ENCODE measurements at places on chromosomes 4 and X. TPM values are rescaled to one million over a fixed set of nuclear protein-coding genes. Genes with fewer than 3 reads are reported as not detected.

- DNase-seq, result no peak
Observed at GRCh38 chr4:74755486-74755885, 38.8 kb downstream of the BTC start.

GRCh38 chr4:7029212-7029611, 14.0 kb upstream of the TADA2B start:
- no peak for DNase-seq

DNA sequence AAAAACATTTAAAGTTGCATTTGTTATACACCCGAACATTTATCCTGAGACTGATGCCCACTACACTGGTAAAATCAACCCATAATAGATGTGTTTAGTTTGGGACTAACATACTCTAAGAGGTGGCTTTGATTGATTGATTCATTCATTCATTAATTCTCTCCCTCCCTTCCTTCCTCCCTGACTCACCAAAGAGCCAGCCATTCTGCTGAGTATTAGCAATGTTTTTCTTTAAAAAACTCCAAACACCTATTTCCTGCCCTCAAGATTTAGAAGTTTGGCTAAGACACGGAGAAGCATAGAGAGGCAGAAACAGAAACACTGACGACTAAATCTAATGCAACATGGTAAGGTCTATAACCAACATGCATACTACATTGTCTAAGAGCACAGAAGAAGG, 88.9 kb downstream of the RASL11B start:
- DNase-seq, result no peak

DNA sequence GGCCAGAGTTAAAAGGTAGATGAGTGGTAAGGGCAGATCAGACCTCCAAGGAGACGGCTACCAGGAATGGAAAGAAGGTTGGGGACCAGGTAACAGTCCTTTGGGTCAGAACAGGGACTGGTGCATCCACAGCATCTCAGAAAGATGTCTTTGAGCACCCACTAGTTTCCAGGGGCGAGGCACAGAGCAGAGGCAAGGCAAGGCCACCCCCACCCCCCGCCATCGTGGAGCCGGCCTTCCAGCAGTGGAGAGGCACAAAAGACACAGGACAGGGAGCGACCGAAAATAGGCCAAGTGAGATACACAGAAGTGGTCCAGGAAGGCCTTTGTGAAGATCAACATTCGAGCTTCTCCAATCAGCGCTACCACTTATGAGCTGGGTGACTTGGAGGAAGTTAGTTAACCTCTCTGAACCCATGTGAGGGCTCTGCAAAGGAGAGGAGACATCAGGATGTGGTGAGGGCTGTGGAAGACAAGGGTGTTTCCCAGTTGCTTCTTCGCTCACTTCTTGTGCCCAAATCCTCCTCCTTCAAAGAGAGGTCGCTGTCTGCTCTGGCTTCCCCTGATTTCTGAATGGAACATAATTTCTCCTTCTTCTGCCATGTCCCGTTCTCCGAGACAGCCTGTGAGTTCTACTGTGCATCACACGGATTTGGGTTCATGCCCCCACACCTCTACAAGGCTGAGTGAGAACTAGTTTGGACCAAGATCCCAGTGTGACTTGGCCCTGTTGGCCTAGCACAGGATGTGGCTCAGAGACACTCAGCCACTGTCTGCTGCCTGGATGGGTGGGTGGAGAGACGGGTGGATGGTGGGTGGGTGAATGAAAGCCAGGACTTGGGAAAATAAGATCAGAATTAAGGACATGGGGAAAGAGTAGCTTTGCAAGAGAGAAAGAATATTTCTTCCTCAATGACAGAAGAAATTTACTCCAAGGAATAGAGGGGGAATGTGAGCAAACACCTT, 16.7 kb upstream of the MSX1 start:
- DNase-seq, result no peak

DNA sequence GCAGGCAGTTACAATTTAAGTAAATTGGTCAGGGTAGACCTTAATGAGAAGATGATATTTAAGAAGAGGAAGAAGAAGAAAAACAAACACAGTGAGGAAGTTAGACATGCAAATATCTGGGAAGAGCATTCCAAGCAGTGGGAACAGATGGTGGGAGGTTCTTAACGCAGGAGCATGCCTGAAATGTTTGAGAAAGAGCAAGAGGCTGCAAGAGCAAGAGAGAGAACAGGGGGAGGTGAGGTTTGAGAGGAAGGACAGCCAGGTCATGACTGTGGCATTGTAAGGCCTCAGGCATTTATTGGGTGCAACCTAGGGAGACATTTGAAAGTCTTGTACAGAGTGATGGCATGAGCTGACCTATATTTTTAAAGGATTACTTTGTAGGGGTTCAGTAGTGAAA, 136.0 kb downstream of the UGT8 start:
- DNase-seq, result no peak

GRCh38 chrX:151031391-151031975, 48.3 kb downstream of the HMGB3 start:
- no peak for DNase-seq

DNA sequence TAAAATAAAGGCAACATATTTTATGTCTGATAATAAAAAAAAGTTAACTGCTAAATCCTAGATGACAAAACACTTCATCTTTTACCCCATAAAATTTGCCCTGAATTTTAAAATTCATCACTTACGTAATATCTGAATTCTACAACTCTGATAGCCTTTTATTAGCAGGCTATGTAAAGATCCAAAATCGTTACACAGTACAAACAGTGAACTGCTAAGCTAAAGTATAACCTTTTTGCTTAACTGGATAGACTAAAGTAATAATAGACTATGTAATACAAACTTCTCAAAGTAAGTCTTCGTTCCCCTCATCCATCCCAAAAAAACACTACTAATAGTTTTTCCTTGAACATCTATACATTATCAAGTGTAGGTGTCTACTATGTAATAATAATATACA, 49.1 kb downstream of the SH3RF1 start:
- DNase-seq, result no peak

DNA sequence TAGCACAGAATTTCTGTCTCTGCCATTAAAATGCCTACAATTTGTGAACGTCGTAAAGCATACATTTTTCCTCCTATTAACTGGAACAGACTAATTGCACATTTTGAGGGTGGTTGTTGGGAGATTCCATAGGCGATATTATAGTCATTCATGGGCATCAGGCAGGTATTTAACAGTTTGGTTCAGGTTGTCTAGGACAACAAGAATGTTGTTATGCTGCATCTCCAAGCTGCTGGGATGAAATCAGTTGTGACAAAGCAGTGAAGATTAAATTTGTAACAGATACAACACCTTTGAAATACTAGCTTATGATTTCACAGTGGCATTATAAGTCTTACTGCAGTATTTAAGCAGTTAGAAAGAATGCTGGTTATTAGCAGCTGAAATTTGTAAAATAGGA, 339.7 kb upstream of the PITX2 start:
- DNase-seq, result no peak

DNA sequence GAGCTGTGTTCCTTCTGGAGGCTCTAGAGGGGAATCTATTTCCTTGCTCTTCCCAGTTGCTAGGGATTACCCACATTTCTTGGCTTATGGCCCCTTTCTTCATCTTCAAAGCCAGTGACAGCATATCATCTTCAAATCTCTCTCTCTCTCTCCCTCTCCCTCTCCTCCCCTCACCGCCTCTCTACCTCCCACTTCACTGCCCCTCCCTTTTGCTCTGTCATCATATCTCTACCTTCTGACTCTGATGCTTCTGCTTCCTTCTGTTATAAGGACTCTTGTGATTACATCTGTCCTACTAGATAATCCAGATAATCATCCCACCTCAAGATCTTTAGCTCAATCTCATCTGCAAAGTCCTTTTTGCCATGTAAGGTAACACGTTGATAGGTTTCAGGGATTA, 93.1 kb upstream of the TEX13D start:
- DNase-seq, result no peak

DNA sequence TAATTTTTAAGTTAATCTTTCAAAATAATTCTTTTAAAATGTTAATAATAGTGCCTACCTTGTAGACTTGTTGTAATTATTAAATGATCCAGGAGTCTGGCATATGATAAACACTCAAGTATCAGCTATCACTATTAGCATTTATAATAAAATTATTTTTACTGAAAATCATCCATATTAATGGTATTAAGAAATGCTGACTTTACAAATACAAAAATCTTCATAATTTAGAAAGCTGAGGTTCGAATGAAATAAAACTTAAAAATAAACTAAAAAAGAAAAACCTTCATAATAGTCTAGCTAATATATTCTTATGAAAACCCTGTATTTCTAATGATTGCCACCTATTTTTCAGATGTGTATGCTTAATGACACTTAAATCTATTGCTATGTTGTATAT, 5.2 kb downstream of the MGARP start:
- DNase-seq, result no peak

DNA sequence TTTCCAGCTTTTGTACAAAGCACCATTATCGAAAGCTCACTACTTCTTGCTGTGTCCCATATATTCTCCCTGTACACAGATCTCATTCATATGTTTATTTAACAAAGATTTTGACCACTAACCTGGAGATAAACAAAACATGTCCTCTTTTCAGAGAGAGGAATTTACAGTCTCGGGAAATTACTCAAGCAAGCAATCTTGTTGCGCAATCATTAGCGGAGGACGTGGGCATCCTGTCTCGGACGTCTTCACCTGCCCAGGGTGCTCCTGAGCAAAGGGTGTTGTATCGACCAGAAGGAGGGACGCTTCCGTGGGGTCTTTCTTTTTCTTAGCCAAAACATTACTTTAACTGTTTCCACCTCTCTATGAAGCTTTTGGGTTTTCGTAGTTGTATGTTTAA, 66.5 kb upstream of the CLCN4 start:
- no peak for DNase-seq

DNA sequence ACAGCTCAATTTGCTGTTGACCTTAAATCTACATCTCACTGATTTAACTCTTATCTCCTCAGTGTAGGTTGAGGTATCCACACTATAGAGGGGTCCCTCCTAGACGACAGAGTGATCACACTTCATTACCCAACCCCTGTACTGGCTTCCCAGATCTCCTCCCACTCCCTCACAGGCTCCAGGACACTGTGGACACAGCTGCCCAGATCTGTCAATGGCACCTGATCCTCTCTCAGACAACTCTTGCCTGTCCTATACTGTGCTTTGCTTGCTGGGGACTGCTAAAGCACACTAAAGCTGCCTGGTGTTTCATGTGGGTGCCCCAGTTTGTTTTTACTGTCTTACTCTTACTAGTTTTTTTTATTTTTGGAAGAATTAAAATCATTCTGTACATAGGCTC, 27.9 kb downstream of the RAB40AL start:
- DNase-seq, result no peak

- no peak for DNase-seq
Observed at GRCh38 chr4:14726877-14727361, 275.4 kb upstream of the CPEB2 start.

- no peak for DNase-seq
Observed at GRCh38 chr4:25867781-25868294, 5.0 kb upstream of the SEL1L3 start.

DNA sequence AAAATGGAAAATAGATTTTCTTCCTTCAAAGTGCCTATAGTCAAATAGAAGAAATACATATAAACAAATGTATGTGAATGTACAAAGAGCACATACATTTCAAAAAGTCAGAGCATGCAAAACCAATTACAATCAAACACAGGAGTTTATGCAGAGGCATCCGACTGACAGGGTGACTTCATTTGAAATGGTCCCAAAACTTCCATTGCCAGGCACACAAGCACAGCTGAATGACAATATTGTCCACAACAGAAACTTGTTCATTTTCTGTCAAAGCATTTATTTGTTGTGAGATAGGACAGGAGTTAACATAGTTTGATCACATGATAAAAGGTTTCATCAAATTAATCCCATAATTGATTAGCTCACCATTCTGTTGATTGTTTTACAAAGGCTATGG, 96.4 kb upstream of the TTC29 start:
- DNase-seq, result no peak

DNA sequence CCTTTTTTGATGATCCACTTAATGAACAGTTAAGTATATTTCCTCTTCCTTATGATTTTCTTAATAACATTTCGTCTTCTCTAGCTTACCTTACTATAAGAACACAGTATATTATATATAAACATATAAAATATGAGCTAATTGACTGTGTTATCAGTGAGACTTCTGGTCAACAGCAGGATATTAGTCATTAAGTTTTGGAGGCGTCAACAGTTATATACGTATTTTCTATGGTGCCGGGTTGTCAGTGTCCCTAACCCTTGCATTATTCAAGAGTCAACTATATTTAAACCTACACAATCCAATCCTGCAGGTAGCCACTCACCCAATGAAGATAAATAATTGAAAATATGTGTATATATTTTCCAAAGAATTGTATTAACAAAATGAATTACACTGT, 88.0 kb downstream of the NR3C2 start:
- no peak for DNase-seq

DNA sequence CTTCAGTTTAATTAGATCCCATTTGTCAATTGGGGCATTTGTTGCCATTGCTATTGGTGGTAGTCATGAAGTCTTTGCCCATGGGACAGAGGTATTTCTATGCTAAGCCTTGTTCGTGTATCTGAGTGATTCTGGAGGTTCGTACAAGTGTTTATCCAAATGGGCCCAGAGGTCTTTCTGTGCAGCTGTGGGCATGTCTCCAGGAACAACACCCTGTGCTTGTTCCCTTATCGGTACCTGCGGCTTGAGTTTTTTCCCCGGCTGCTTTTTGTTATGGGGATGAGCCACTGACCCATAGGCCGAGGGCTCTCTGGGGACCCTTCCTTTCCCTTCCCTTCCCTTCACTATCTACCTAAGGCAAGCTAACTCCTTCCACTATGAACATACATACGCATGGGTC, 81.4 kb upstream of the WDR1 start:
- DNase-seq, result no peak

DNA sequence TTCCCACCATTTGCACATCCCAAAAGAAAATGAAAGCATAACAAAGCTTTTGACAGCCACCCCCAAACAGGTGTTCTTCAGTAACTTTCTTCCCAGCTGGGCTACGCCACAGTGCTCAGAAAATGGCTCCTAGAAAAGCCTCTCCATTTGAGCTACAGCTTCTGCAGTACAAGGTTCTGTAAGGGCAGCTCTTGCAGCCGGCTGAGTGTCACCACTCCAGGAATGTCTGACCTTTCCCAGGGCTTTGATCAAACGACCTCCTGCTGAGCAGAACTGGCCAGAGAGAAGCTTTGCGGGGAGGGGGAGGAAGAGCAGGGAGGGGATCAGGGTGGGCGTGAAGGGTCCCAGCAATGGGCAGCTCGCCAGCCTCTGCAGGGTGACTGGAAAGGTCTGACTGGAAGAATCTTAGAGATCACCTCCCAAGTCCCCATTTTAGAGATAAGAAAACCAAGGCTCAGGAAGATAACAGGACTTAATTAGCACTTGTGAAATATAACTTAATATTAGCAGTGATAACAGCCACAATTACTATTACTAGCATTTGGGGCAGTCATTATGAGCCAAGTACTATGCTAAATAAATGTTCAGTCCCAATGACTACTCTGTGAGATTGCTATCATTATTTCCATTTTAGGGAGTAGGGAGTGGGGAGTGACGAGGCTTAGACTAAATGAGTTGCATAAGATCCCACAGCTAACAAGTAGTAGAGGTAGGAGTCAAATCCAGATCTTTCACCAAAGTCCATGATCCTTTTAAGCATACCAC, 51.1 kb downstream of the LEF1 start:
- DNase-seq, result no peak

FAM9B gene
- total RNA-seq, result not detected

TMEM144 gene
- total RNA-seq, result 0.54 TPM

AKAP14 gene
- not detected for total RNA-seq

GPC3 gene
- total RNA-seq, result 0.40 TPM

CT45A5 gene
- total RNA-seq, result not detected

FAAH2 gene
- total RNA-seq, result 5.5 TPM

XK gene
- total RNA-seq, result not detected

EDNRA gene
- not detected for total RNA-seq

SPANXN3 gene
- total RNA-seq, result not detected

KCTD8 gene
- not detected for total RNA-seq
